Endodermal cell (in vitro differentiated cells): ENCODE measurements at places on chromosomes 1 and 21. TPM values are rescaled to one million over a fixed set of nuclear protein-coding genes. Genes with fewer than 3 reads are reported as not detected.

- H3K27me3 ChIP-seq = no peaks in the 10 kb centered on the region
- no peaks in the 10 kb centered on the region for H3K36me3 ChIP-seq
- peak overlapping the region; percentile 32 for H3K27ac ChIP-seq
- peaks cover 5% of the 10 kb centered on the region for H3K4me1 ChIP-seq
Observed at GRCh38 chr1:214603819-214604252, 841 bp downstream of the CENPF start.

DNAJB4 gene
- 24.2 to 38.4 TPM (median 35.7 TPM) in 3 replicates for total RNA-seq

RIPPLY3 gene
- total RNA-seq = 13.8 and 15.6 TPM in 2 replicates

DNA sequence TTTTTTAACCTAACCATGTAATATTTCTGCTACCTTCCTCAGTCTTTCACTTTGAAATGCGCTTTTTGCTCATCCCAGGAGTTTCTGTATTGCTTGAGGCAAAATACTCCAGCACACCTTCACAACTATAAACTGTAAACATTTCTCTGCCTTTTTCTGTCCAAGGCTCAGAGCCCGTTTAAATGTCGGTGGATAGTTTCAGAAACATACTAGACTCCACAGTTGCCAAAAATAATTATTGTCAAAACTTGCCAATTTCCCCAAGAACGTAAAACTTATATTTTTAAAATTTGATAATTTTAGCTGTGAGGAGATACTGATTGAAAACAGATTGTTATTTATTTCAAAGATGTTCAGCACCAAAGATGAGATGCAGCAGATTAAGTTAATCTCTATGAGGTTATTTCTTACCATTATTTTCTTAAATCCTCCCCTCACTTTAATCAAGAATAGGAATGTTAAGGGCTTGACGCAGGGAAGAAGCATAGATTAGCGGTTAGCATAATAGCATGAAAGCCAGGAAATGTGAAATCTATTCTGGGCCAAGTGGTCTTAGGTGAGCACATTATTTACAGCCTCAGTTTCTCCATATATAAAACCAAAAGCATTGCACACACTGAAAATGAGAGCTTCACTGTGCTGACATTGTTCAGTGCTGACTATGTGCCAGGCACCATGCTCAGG lies 91.5 kb upstream of the ESRRG start:
- H3K4me3 ChIP-seq = no peak overlapping the region
- DNase-seq = no peak
- H3K4me1 ChIP-seq = peaks cover 11% of the 10 kb centered on the region
- no peak overlapping the region for H3K27ac ChIP-seq
- no peaks in the 10 kb centered on the region for H3K36me3 ChIP-seq

- H3K27ac ChIP-seq = no peak overlapping the region
- no peaks in the 10 kb centered on the region for H3K27me3 ChIP-seq
- DNase-seq = no peak
- H3K4me1 ChIP-seq = no peaks in the 10 kb centered on the region
- H3K36me3 ChIP-seq = peaks cover 82% of the 10 kb centered on the region
Observed at GRCh38 chr1:93537924-93538323, 90.0 kb downstream of the FNBP1L start.
